ENCODE measurements at places on chromosomes 16 and 17. TPM values are rescaled to one million over a fixed set of nuclear protein-coding genes. Genes with fewer than 3 reads are reported as not detected.

The CA4 gene
- total RNA-seq: not detected

The PRR29 gene
- 3.0 TPM for total RNA-seq

The LPO gene
- not detected for total RNA-seq

The ZSCAN10 gene
- total RNA-seq: 0.24 TPM

The ZPBP2 gene
- total RNA-seq: 0.22 TPM

The ZMYND15 gene
- total RNA-seq: 0.12 TPM

The GINS3 gene
- 13.7 TPM for total RNA-seq

The TP53TG3B gene
- total RNA-seq: not detected

The PIK3R6 gene
- total RNA-seq: 4.2 TPM

The RAMP2 gene
- total RNA-seq: not detected

The XYLT1 gene
- total RNA-seq: 41.7 TPM

The SLC5A2 gene
- total RNA-seq: not detected

The NAGS gene
- total RNA-seq: 0.68 TPM

The CTRB2 gene
- not detected for total RNA-seq

The RNF112 gene
- 0.96 TPM for total RNA-seq

The SHCBP1 gene
- 38.4 TPM for total RNA-seq

The TEKT1 gene
- total RNA-seq: not detected

The C17orf50 gene
- total RNA-seq: not detected

The PRKCB gene
- 79.4 TPM for total RNA-seq

The CKLF gene
- total RNA-seq: 270 TPM

The CCP110 gene
- 39.1 TPM for total RNA-seq

The NSF gene
- 43.7 TPM for total RNA-seq

The UMOD gene
- not detected for total RNA-seq

The MFSD6L gene
- 0.39 TPM for total RNA-seq

The DOC2A gene
- not detected for total RNA-seq

The SPSB3 gene
- total RNA-seq: 37.3 TPM

The CCDC200 gene
- total RNA-seq: 0.47 TPM

The PROCA1 gene
- total RNA-seq: 7.1 TPM

The KCTD19 gene
- 0.10 TPM for total RNA-seq

The ODAD4 gene
- total RNA-seq: 0.49 TPM

The OR1F1 gene
- not detected for total RNA-seq

The MPV17L gene
- not detected for total RNA-seq

The FAM20A gene
- not detected for total RNA-seq

The PRSS36 gene
- total RNA-seq: 2.1 TPM

The ZNF469 gene
- total RNA-seq: 0.46 TPM

The KRT24 gene
- not detected for total RNA-seq

The P2RX1 gene
- total RNA-seq: 0.32 TPM

The HS3ST4 gene
- total RNA-seq: not detected

The DBNDD1 gene
- 0.41 TPM for total RNA-seq

The CTF1 gene
- 0.12 TPM for total RNA-seq

The CMTM4 gene
- total RNA-seq: 1.1 TPM

The DPEP3 gene
- total RNA-seq: 0.22 TPM

The ZNF423 gene
- not detected for total RNA-seq

The PPY gene
- total RNA-seq: not detected

The UNC13D gene
- total RNA-seq: 219 TPM

The CLEC3A gene
- not detected for total RNA-seq

The KRT33B gene
- not detected for total RNA-seq

The SLFN14 gene
- total RNA-seq: 0.10 TPM

The SPATA32 gene
- total RNA-seq: 0.37 TPM

The CNGB1 gene
- not detected for total RNA-seq

The FGF11 gene
- total RNA-seq: 15.4 TPM

The WFIKKN1 gene
- total RNA-seq: 0.69 TPM

The KRT14 gene
- not detected for total RNA-seq

The ANKRD40 gene
- 38.8 TPM for total RNA-seq

The CENPX gene
- 71.2 TPM for total RNA-seq

The TNFRSF13B gene
- not detected for total RNA-seq
